ENCODE measurements at places on chromosomes 1 and 21.

DNA sequence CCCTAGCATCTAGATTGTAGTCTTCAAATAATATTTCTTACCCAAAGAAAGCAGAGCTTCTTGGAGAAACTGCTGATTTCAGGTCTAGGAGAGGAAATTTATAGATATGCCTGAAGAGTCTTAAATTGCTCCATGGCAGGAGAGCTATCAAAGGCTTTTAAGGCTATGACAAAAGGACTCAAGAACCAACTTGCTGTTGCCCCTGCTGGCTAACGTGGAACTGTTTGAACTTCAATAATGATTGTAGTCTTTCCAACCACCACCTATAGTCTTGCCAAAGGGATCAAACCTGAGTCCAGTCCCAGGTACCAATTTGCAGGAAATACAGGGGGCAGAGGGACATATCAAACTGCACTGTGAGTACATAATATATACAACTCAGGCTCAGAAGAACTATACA lies 336.2 kb upstream of the ESRRG start:
- DNase-seq: no peak

GRCh38 chr1:30588311-30589073 lies 134.9 kb downstream of the MATN1 start:
- DNase-seq: no peak

DNA sequence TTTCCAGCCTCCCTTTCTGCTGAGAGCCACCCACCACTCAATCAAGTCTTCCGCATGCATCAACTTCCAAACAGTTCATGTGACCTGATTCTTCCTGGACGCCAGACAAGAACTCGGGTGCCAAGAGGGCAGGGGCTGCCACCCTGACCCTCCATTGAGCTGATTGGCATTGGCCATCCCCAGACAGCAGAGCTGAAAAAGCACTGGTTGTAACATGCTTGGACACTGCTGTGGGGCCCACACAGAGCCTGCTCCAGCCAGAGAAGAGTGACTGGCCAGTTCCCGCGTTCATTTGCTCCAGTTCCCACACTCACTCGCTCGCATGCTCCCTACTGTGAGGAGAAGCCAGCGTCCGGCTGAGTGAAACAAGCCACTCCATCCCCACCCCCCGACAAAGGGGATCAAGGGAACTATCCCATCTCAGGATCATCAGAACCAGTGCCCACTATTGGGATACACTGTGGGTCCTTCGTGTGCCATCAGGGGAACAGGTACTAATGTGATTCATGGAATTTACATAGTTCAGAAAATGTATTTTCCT lies 420.3 kb downstream of the NPHP4 start:
- DNase-seq: no peak

GRCh38 chr1:212689758-212690529 lies 9.7 kb downstream of the BATF3 start:
- DNase-seq: no peak

DNA sequence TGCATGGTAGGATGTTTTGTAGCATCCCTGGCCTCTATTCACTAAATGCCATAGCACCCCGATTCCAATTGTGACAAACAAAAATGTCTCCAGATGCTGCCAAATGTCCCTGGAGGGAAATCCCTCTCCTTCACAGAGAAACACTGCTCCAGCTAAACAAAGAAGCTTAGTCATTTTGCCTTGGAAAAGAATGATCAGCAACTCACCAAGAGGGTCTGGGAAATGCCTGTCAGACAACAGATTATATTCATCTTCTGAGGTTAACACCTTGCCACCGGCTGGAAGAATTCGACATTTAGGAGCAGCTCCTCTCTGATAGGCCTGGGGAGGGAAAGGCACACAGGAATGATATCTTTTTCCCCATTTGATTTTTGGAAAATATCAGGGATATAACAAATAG lies 84.4 kb downstream of the NIBAN1 start:
- no peak for DNase-seq

DNA sequence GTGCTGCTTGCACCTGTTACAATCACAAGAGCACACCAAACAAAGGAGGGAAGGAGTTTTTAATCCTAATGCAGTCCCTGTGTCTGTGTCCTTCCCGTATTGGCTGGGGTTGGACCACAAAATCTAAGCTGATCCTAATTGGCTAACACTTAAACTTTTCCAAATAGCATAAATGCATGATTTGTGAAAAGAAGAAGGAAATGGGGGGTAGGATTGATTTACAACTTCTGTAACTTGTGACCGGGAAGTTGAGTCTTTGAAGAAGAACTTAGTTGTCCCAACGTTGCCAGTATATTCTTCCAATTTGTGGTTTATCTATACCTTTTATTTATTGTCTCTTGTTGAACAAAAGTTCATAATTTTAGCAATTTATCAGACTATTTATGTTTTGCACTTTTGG lies 11.8 kb upstream of the IPP start:
- no peak for DNase-seq

DNA sequence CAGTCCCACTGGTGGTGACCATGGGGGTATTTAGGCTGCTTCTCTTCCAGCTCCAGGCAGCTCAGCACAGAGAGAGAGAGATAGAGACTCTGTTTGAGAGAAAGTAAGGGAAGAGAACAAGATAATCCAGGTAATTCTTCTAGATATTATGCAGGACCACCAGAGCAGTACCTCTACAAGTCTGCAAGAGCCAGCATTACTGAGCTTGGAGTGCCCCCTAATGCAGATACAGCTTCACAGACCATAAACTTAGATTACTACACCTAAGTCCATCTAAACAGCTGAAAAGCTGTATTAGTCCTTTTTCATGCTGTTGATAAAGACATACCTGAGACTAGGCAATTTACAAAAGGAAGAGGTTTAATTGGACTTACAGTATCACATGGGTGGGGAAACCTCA lies 570.3 kb downstream of the LRRIQ3 start:
- no peak for DNase-seq

Data from activated naive CD4-positive, alpha-beta T cell treated with anti-CD3 and anti-CD28 coated beads, Interleukin-2, amount 50 U/mL, for 72 hours (primary cell).